SK-MEL-5 (cell line): ENCODE measurements at places on chromosomes 7 and 10.
A peak's percentile ranks its signal among the peaks of the same experiment; 100 is the strongest.

GRCh38 chr7:94940241-94940640 is 32.8 kb downstream of the PPP1R9A start:
- DNase-seq = no peak

DNA sequence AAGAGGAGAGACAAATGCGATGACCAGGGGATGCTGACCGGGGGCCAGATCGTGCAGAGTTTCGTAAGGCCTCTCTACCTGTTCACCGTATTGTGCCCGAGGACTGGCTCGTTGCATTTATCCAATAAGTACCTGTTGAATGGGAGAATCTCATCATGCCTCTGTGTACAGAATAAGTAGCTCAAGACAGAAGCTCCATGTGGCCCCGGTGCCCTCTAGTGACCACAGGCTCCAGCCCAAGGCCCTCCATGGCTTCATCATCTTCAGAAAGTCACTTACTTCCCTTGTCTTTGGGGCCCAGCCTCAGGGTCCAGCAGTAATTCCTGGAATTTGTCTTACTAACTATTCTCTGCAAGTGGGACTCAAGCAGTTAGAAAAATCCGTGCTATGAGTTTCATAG is 151.0 kb downstream of the CHN2 start:
- peak; percentile 72 for DNase-seq

DNA sequence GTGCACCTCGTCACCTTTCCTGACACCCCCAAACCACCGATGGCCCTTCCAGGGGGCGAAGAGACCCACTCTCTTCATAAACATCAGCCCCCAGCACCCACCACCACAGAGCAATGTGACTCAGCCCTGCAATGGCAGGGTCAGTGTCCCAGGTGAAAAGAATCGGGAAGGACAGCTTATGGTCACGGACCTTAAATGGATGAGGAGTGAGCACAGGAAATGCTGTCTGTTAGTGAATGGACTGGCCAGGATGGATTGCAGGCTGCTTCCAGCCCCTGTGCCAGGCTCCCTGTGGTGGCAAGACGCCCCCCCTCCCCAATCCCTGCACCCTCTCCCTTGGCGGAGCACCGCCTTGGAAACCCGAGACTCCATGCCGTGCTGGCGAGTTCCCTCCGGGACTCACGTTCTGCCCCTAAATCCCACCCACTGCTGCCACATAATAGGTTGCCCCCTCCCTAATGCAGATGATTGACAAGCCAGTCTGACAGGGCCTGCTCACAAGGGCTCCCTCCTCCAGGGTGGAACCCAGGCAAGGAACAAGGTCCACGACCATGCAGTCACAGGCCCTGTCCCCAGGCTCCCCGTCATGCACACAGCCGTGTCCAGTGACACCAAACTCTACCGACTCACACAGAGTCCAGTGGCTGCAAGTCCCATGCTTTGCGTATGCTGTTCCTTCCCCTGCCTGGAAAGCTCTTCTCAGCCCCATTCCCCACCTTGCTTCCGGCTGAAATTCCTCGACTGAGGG is 7.3 kb downstream of the ASB13 start:
- no peak for DNase-seq

GRCh38 chr10:57338823-57339558 is 928.7 kb downstream of the IPMK start:
- peak; percentile 67 for DNase-seq

DNA sequence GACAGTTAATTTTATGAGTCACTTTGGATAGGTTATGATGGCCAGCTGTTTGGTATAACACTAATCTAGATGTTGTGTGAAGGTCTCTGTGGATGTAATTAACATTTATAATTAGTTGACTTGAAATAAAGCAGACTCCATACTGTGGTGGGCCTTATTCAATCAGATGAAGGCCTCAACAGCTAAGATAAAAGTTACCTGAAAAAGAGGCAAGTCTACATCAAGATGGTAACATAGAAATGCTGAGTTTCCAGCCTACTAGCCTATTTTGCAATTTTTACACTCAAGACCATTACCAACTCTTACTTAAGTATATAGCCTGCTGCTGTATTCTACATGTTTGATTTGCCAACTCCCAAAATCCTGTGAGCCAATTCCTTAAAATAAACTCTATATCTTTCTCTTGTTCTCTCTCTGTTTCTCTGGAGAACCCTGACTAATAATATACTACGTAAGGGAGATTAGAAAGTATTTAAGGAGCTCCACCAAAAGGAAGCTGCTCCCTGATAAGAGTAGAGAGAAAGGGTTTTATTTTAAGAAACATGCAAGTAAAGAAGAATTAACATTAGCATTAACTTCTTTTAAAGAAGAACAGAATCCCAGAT is 42.7 kb downstream of the ZNF438 start:
- DNase-seq = no peak

DNA sequence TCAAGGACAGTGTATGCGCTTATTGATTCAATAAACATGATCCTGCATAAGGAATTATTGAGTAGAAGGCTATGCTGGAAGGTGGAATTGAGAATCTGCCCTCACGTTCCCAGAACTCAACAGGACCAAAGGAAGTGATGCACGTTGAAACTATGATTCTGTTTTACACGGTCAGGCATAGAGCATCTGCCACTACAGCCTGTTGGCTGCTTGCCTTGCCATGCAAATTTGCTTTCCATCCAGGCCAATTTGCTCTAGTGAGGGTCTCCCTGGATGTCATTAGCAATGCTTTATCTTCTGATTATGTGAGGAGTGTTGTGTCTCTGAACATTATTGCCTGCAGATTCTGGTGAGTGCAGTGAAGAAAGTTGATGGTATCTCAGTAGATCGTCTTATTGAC is 132.9 kb downstream of the ADRA2A start:
- no peak for DNase-seq

DNA sequence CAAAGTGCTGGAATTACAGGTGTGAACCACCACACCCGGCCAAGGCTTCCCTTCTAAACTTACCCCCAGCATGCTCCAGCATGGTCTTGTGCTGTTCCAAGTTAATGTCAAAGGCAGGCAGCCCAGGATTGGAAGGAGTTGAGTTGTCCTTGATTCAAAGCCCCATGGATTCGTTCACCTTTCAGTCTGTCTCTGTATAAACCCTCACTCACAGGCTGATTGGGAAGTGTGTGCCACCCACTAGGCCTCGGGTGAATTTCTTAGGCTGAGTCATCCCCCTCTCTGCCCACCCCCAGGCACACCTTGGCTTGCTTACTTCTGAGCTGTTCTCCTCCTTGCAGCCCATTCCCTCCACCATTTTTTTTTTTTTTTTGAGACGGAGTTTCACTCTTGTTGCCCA is 13.3 kb upstream of the PRDX3 start:
- no peak for DNase-seq

DNA sequence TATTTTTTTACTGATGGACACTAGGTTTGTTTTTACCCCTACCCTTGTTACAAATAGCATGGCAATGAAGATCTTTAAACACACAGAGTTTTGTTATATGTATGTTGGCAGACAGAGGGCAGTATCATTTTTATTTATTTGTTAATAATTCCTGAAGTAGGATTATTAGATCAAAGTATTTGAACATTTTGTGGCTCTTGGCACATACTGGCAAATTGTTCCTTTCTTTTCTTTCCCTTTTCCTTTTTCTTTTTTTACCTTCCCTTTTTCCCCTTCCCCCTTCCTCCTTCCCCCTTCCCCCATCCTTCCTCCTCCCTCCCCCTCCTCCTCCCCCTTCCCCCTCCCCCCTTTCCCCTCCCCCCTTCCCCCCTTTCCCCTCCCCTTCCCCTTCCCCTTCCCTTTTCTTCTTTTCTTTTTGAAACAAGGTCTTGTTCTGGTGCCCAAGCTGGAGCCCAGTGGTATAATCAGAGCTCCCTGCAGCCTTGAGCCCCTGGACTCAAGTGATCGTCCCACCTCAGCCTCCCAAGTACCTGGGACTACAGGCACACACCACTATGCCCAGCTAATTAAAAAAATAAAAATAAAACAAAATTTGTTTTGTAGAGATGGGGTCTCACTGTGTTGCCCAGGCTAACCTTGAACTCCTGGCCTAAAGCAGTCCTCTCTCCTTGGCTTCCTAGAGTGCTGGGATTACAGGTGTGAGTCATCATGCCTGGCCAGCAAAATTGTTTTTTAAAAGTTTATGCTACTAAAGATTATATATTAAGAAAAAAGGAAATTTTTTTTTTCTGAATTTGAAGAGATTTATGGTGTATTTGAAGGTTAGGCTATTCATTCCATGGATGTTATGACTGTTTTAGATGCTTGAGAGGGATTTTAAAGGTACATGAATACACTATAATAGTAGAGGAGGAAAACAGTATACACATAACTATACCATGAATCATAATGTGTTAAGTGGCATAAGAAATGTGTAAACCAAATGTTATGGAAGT is 39.3 kb downstream of the SEPTIN7 start:
- peak; percentile 18 for DNase-seq

DNA sequence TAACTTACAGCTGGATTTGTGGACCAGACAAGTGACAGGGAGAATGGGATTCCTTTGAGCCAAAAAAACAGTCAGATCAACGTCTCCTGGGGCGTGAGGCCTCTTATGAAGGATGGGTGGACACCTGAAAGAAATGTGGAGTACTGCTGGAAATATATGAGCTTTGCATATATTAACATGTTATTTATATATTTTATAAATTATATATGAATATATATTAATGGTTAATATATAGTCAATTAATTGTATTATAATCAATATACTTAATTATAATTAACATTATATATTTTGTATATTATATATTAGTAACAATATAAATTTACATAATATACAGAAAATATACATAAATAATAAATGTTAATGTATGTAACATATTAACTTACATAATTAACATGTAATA is 57.5 kb downstream of the CACNB2 start:
- no peak for DNase-seq

- DNase-seq = no peak
Measured at GRCh38 chr7:150450491-150451001, at the start of gene GIMAP8. Gene GIMAP8 (plus strand): TSS chr7:150450630. CDS start chr7:150466699, 16,069 bp downstream.

GRCh38 chr7:32588657-32589056 is 93.4 kb downstream of the AVL9 start:
- peak; percentile 42 for DNase-seq

- no peak for DNase-seq
Measured at GRCh38 chr7:151346470-151346769, 4.8 kb downstream of the NUB1 start.

GRCh38 chr10:50400694-50401093 is 149.4 kb upstream of the ASAH2 start:
- DNase-seq = no peak

DNA sequence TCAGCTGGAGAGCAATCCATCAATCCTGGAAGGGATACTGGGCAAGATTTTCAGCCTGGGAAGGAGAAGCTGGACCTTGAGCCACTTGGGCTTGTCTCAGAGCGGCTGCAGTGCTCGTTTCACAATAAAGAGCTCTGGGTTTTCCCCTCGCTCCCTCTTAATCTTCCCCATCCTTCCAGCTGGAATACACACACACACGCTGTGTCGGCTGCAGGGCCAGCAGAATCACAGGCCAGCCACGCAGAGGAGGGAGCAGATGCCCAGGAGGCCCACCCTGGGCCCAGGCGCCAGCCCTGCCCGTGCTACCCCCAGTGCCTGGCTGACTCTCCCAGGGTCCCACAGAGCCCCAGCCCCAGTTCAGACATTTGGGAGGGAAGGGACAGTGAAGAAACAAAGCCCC is 255.1 kb downstream of the TNS3 start:
- no peak for DNase-seq

DNA sequence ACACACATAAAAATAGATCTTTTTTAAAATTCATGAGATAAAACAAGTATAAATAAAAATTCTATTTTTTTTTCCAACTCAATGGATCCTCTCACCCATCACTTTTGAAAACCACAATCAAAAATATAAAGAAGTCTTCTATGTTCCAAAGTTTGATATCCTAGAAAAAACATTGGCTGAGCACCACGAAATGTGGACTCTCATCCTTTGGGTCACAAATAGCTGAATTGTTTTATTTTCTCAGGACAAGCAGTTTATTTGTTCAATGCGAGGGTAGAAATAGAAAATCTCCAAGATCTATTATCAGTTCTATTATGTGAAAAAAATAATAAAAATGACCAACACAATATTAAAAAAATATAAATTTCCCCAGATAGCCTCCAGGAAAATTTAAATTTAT is 310.5 kb upstream of the DGKB start:
- no peak for DNase-seq

- DNase-seq = peak; percentile 56
Measured at GRCh38 chr7:4775848-4776623, 613 bp downstream of the AP5Z1 start.

- DNase-seq = no peak
Measured at GRCh38 chr7:27151931-27152815, at the start of gene HOXA3. Gene HOXA3 (minus strand): TSS chr7:27152583. CDS start chr7:27110640, 41,943 bp downstream.

- peak; percentile 75 for DNase-seq
Measured at GRCh38 chr10:52779541-52780390, 7.2 kb upstream of the MBL2 start.

DNA sequence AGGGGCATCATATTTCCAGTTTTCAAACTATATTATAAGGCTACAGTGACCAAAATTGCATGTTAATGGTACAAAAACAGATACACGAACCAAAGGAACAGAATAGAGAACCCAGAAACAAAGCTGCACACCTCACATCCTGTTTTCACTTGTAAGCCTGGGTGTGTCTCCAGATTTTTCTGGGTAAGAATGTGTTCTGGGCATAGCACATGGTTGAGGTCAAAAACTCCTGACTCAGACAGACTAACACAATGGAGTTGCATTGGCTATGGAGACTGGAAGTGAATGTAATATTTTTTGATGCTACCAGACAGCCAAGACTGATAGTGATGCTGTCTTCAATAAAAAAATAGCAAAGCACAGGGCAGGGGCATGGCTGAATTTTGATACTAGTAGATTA is 1175.2 kb downstream of the NXPH1 start:
- no peak for DNase-seq

- no peak for DNase-seq
Measured at GRCh38 chr10:112502536-112502935, 55.5 kb downstream of the VTI1A start.

DNA sequence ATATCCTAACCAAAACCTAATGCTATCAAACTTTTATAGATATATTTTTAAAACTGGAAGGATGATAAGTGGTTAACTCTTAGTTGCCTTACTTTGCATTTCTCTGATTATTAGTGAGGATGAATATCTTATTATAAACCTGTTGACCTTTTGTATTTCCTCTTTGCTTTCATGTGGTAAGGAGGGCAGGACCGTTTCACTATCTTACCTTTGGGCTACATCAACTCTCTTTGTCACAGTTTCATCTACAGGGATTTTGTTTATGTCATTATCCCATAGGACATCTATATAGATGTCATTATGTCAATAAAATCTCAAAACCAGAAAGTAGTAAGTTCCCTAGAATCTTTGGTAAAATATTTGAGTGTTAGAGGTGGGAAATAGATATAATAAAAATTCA is 219.3 kb downstream of the THSD7A start:
- DNase-seq = no peak

DNA sequence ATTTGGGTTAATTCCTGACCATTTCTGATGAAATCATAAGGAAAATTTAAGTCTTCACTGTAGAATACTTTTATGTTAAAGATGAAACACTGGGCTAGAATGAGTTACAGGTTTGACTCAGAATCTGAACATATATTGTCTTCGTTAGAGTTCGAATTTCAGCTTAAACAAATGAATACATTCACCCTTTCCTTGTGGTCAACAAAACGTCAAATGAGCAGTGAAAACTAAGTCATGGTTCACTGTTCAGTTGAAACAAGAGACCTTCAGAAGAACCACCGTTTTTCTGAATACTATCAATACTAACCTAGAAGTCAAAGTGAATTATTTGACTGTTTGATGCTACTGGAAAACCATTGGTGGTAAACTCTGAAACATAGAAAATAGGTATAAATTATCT is 235.2 kb upstream of the ZWINT start:
- DNase-seq = no peak

GRCh38 chr7:129160161-129160905 is 15.8 kb downstream of the TSPAN33 start:
- peak; percentile 20 for DNase-seq

GRCh38 chr10:15661574-15661973 is 58.1 kb downstream of the ITGA8 start:
- no peak for DNase-seq
